ENCODE measurements at places on chromosomes 2 and 18. TPM values are rescaled to one million over a fixed set of nuclear protein-coding genes. Genes with fewer than 3 reads are reported as not detected.

CLEC4F gene
- total RNA-seq, result not detected

STPG4 gene
- not detected for total RNA-seq

RNU2-63P gene
- total RNA-seq, result not detected

CDH19 gene
- total RNA-seq, result not detected

RNF152 gene
- 23.0 TPM for total RNA-seq

FAM110C gene
- 0.50 TPM for total RNA-seq

SNX17 gene
- total RNA-seq, result 92.6 TPM

ANKRD29 gene
- total RNA-seq, result 0.81 TPM

MRPS9 gene
- 78.0 TPM for total RNA-seq

SLC35F6 gene
- 5.6 TPM for total RNA-seq

ASXL3 gene
- 2.7 TPM for total RNA-seq

HJURP gene
- 109 TPM for total RNA-seq

TUBA3E gene
- total RNA-seq, result not detected

GKN2 gene
- total RNA-seq, result not detected

LYPD1 gene
- total RNA-seq, result 5.3 TPM

C2orf66 gene
- total RNA-seq, result 0.43 TPM

CXCR2 gene
- total RNA-seq, result not detected

REG3G gene
- not detected for total RNA-seq

MEP1B gene
- not detected for total RNA-seq

TNFAIP6 gene
- total RNA-seq, result not detected

KCNJ13 gene
- 21.9 TPM for total RNA-seq

CNTNAP5 gene
- not detected for total RNA-seq

SLC4A5 gene
- total RNA-seq, result 2.0 TPM

HOXD9 gene
- not detected for total RNA-seq

TTC31 gene
- 41.1 TPM for total RNA-seq

IL36A gene
- total RNA-seq, result not detected

PIEZO2 gene
- total RNA-seq, result 4.2 TPM

CYP26B1 gene
- 1.2 TPM for total RNA-seq

CROCC2 gene
- not detected for total RNA-seq

GREB1 gene
- 30.8 TPM for total RNA-seq

DLX2 gene
- total RNA-seq, result 0.19 TPM

CNDP1 gene
- total RNA-seq, result not detected

FSHR gene
- total RNA-seq, result not detected

GTF3C2 gene
- 57.3 TPM for total RNA-seq

PER2 gene
- 1.4 TPM for total RNA-seq

GATA6 gene
- total RNA-seq, result 0.26 TPM

APCDD1 gene
- 4.7 TPM for total RNA-seq

SERPINB4 gene
- not detected for total RNA-seq

HNMT gene
- total RNA-seq, result 0.84 TPM

RGPD3 gene
- 0.07 TPM for total RNA-seq

Measured in neural progenitor cell (in vitro differentiated cells).